ENCODE measurements at places on chromosomes 16 and 17.

GRCh38 chr16:47995354-47995753 lies 160.4 kb downstream of the ABCC12 start:
- DNase-seq = no peak

DNA sequence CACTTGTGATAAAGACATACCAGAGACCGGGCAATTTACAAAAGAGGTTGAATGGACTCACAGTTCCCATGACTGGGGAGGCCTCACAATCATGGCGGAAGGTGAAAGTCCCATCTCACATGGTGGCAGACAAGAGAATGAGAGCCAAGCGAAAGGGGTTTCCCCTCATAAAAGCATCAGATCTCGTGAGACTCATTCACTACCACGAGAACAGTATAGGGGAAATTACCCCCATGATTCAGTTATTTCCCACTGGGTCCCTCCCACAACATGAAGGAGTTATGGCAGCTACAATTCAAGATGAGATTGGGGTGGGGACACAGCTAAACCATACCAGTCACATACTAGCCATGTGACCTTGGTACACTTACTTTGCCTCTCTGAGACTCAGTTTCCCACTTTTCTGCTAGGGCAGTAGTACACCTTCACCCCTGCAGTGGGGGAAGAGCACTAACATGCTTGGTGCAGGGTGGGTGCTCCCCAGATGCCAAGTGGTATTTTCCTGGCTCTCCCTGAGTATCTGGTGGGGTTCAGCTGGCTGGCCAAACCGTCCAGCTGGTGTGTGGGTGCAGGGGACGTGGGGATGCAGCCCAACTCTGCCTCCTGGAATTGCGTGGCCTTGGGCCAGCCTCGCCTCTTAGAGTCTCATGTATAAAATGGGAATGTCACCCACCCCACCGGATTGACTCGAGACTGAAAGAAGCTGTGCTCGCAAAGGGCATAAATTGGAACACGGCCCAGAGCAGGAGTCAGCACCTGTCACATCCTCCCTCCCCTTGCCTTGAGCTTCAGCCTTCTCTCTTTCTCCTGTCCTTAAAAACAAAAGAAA lies 364.1 kb downstream of the CPPED1 start:
- no peak for DNase-seq

DNA sequence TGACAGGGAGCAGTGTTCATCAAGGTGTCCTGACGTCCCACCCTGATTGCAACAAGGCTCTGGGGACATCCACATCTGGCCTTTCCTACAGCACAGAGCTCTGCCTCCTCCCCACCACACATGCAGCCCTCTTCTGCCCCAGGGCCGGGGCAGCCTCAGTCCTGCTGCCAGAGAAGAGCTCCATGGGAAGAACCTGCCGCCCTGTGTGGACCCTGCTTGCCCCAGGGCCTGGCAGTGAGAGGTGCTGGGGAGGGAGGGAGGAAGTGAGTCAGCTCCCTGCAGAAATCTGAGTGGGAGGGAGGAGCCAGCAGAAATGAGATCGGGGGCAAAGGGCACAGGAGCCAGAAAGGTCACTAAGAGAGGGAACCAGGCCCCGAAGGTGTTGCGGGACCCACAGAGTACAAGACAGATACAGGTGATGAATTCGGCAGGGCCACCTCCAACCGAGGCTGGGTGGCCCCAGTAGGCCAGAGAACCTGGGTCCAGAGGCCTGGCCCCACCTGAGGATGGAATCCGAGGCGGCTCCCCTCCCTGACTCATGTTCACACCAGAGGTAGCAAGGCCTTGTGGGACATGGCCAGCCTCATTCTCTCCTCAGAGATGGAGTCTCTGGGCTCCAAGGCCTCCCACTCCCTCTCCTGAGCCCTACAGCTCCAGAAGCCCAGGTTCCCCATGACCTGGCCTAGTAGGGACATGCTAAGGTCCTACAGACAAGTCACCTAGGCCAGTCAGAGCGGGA lies 24.8 kb downstream of the MYO18A start:
- peak; percentile 61 for DNase-seq

DNA sequence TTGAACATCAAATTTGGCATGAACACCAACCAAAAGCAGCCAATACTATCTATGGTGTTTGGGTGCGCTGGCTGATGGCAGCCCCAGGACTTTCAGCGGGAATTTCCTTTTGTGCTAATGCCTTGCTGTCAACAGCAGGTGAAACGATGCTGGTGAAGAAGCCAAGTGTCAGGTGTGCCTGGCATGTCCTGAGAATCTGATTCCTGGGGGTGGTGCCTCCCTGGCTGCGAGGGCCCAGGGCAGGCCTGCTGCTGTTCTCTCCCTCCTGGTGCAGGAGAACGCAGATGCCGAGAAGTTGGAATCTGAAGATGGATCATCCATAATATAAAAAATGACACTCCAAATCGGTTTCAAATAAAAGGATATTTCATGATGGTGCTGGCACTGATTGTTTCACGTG lies 62.0 kb upstream of the DNAJA2 start:
- DNase-seq = no peak

GRCh38 chr16:27764869-27765675 lies 215.1 kb downstream of the KATNIP start:
- DNase-seq = no peak

- DNase-seq = no peak
Measured at GRCh38 chr16:9602189-9602588, 510.7 kb downstream of the HAPSTR1 start.

- no peak for DNase-seq
Measured at GRCh38 chr16:75228143-75228976, 9.6 kb downstream of the CTRB1 start.

- DNase-seq = no peak
Measured at GRCh38 chr17:43517161-43517560, 29.0 kb downstream of the ETV4 start.

- DNase-seq = peak; percentile 74
Measured at GRCh38 chr17:29929006-29929532, 959 bp downstream of the SSH2 start.

GRCh38 chr16:27929818-27930217 lies 133.7 kb downstream of the GSG1L start:
- no peak for DNase-seq

DNA sequence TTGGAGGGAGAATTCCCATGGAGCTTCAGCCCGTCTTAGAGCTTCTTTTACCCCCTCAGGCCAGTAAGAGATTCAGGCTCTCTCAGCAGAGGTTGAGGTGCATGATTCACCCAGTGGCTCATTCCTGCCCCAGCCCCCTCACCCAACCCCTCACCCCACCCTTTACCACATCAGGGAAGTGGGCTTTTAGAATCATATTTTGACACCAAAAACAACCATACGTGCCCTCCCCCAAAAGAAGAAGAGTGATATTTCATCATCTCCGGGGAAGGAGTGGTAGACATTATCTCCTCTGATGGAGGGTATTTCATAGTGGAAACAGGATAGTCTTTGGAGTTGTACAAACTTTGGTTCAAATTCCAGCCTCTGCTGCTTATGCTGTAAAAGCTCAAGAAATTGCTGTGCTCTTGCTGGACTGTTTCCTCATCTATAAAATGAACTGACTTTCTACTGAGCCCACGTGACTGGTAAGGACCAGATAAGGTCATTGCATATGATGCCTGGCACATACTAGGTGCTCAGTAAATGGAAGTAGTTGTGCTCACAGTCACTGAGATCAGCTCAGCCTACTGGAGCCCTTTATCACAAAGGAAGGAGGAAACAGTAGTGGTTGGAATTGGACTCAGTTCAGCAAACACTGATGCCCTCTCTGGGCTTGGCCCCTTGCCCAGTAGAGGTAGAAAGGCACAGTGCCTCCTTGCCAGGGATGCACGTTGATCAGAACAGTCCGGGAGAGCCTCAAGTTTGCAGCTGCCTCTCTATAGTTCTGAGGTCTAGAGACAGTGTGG lies 18.3 kb upstream of the CCL5 start:
- DNase-seq = no peak

GRCh38 chr17:31250229-31250628 lies 46.8 kb downstream of the OMG start:
- no peak for DNase-seq

GRCh38 chr17:68433211-68433610 lies 24.1 kb downstream of the WIPI1 start:
- no peak for DNase-seq

DNA sequence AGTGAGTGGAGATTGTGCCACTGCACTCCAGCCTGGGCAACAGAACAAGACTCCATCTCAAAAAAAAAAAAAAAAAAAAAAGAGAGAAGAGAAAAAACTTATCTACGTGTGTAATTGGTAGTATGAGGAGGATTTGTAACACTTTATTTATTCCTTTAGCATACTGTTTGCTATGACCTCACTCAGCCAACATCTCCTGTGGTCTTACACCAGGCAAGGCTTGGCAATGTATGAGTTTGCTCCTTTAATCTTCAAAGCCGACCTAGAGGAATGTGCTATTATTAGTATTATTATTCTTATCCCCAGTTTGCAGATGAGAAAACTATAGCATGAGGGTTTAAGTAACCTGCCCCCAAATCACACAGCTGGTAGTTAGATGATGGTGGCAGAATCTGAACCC lies 35.8 kb upstream of the HAPSTR1 start:
- DNase-seq = no peak

- no peak for DNase-seq
Measured at GRCh38 chr16:79542237-79542774, 58.2 kb downstream of the MAF start.

DNA sequence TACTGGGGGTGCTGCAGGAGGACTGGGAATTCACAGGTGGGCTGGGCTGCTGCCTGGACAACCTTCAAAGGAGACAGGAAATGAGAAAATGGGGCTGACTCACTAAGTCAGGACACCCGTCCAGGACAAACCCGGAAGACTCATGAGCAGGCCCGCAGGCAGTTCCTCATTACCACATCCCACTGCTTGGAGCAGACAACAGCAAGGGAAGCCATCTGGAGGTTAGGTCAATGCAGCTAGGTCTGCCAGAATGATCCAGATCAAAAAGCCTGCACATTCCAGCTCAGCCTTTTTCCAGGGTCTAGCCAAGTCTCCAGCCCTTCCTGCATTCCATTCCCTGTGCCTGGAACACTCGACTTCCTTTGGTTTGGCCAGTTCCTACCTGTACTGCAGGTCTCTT lies 536.5 kb upstream of the CDH11 start:
- peak; percentile 74 for DNase-seq

- DNase-seq = no peak
Measured at GRCh38 chr17:51354936-51355335, 94.6 kb downstream of the UTP18 start.

- DNase-seq = no peak
Measured at GRCh38 chr17:38585056-38585917, 20.5 kb downstream of the SRCIN1 start.

All from adipocyte (in vitro differentiated cells).